Inflammatory macrophage treated with lipopolysaccharide for 1 hour (primary cell): ENCODE measurements at places on chromosomes 7 and 10.

- no peak for DNase-seq
These were observed 10.0 kb downstream of the SLC25A28 start for GRCh38 chr10:99610221-99610620.

- no peak for DNase-seq
These were observed 37.4 kb upstream of the CDK6 start for GRCh38 chr7:92873776-92874175.

DNA sequence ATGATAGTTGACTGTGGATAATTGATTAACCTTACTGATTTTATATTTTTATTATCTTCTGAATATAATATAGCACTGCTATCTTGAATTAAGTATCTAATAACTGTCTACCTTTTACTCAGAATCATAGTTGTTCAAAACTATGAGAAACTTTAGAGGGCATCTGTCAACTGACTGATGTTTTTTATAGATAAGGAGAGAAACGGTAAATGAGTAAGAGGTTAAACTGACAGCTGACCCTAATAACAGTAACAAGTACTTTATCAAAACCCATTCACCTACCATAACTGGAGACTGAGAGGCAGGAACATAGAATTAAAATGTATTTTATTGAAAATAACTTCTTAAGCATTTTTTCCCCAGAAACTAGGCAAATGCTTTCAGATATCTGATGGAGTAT lies 62.2 kb downstream of the CYP51A1 start:
- no peak for DNase-seq

DNA sequence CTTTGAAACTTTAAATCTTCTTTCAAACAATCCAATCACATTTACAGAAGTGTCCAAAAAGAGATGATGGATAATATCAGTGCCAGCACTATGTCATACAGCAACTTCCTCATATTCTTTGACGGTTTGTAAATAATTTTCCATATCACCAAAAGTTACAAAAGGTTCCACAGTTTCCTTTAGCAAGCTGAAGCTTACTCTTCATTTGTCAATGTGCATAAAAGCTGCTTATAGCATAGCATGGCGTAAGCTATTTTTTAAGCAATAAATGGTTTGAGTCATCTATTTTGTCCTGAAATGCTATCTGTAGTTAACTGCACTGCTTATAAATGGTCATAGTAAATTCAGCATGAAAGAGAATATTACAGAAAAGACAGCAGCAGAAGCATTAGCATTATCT lies 95.1 kb downstream of the ETV1 start:
- DNase-seq: peak; percentile 11

- DNase-seq: no peak
These were observed 20.9 kb downstream of the WBP1L start for GRCh38 chr10:102764470-102765161.

DNA sequence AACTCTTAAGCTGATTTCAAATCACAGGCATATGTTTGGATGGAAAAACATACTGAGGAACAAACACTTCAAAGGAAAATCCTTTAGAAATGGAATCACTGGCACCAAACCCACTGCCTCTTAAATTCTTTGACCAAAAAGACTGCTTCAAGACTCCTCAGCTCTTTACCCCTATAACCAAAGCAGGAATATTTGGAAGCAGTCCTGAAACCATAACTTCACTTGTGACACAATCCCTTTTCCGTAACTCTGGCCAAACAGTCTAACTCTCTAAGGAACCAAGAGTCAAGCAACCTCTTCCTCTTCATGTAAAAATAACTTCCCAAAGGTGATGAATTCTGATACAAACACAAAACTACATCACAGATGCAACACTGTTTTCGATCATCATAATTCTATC lies 104.3 kb downstream of the MTERF1 start:
- DNase-seq: no peak

GRCh38 chr10:56596257-56596656 lies 235.2 kb upstream of the ZWINT start:
- no peak for DNase-seq

DNA sequence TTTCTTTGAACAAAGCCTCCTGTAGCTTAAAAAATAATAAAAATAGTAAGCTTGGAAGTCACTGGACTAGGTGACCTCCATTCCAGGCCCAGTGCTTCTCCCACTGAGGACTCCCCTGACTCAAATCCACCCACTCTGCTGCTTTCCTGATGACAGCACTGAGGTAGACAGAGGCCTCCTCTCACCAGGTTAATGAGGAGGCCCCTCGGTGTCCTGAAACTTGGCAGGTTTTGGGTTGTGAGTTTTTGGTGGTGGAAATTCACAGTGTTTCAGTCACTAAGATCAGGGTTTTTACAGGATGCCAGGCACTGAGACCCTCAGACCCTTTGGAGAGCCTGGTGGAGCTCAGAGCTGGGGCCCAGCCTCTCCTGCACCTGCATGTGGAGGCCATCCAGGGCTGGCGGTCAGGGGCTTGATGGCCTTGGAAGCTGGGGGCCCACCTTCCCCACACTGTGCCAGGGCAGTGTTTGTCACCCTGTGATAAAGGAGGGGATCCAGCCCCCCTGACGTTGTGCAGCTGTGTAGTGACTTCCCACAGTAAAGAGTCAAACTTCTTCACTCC lies 19.1 kb downstream of the TSPAN14 start:
- DNase-seq: no peak

DNA sequence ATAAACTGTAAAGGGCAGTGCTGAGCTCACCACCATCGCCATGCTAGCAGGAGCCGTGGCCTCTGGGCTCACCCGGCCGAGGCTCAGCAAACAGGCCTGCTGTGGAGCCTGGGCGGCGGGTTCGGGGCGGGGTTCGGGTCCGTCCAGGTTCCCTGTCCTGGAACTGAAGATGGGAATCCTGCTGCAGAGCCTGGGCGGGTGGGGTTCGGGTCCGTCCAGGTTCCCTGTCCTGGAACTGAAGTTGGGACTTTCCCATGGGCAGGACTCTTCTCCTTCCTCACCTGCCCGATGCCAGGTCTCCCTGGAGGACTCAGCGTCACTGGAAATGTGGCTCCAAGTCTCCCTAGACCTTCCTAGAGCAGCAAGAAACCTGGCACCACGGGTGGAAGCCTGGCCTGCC lies 36.6 kb downstream of the EN2 start:
- no peak for DNase-seq

DNA sequence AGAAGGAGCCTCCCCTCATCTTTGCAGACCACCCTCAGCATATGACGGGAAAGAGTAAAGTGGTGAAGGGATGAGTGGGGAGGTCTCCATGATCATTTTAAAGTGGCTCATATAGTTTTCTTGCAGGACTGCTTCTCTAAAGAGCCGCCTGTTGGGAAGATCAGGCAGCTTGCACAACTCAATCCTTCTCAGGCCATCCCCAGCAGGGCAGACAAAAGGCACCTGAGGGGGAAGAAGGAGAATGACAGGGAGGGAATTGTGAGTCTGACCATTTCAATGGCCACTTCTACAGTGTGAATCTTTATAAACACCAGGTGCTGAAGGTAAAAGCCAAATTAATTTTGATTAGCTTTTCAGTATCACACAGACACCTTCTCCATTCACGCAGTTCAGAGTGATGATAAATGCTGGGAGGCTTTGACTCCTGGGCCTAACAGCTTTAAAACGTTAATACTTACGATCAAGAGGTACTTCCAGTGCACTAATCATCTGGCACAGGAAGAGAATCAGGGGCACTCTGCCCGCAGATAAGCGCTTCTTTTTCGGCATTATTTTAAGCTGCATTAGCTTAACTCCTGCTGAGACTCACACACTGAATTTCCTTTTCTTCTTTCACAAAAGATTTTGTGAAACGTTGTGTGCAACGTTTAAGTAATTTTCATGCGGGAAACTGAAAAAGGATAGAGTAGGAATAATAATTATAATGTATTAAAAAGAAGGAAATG lies 109.5 kb upstream of the LAMB4 start:
- DNase-seq: no peak

GRCh38 chr7:144817001-144817400 lies 18.9 kb downstream of the TPK1 start:
- DNase-seq: no peak

- DNase-seq: peak; percentile 3
These were observed 307.8 kb downstream of the REEP3 start for GRCh38 chr10:63829020-63829419.

DNA sequence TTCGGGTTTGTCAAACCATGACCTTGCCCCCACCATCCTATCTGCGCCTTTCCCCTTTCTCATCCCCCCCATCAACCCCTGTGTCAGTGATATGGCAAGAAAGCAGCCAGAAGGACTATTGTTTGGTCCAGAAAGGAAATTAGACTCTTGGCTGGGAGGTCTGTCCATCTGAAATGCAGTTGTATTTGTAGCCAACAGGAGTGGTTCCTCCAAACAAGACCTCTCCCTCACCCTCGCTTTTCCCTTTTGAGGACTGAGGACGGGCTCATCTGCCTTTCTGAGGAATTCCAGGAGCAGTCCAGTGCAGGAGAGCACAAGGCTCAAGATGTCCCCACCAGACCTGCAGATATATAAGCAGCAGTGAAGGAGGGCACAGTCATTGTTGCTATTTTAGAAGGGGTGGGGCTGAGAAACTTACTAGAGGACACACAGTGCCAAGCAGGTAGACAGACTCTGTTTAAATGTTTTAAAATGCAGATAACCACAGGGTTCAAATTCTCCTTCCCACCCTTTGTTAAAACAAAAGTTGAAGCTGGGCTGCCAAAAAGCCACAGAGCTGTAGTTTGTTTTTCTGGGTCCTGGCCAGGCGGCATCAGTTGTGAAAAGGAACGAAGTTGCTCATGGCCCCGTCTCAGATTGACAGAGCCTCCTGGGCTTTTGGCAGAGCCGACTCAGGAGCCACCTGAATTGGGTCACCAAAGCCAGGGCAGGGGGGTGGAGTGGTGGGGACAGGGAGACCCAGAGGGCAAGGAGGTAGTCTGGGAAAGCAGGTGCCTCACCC lies 37.3 kb downstream of the CYP17A1 start:
- no peak for DNase-seq

DNA sequence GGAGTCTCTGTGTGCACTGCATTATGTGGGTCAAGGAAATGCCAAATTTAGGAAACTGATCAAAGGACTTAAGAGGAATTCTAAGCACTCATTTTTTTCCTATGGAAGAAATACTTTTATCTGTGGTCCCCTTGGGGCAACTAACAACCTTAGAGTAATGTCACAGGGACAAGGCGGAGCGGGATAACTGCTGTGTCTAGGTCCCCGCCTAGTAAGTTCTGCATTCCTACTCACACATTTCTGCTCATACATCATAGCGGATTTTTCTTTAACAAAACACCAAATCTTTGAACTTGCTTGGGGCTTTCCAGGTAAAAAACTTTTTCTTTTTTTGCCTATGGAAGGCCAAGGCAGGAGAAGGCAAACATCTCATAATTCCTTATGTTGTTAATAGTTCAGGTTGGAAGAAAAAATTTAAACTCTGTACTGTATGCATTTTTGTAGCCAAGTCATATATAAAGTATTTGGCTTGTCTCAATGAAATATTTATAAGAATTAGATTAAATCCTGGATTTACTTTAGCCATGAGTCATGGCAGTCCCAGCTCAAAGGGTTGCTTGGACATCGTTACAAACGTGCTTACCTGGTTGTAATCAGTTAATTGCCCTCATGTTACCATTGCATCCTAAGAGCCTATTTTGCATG lies 285.0 kb downstream of the PHTF2 start:
- no peak for DNase-seq

DNA sequence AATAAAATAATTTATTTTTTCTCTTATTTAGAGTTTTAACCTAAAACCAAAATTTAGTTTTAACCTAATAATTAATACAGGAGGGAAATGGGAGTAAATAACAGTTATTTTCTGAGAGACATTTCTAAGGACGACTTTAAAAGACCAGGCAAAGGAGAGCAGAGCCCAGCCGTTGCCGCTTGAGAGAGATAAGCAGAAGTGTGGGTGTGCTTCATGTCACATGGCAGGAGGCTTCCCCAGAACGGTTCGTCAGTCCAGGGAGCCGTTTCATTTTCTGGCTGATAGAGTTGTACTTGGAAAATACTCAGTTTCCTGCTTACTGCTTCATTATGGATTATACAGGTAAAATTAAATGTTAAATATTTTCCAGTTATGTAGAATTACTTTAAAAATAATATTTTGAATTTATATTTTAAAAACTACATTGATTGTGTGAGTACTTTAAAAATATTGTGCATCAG lies 61.4 kb downstream of the ST7 start:
- DNase-seq: peak; percentile 70

DNA sequence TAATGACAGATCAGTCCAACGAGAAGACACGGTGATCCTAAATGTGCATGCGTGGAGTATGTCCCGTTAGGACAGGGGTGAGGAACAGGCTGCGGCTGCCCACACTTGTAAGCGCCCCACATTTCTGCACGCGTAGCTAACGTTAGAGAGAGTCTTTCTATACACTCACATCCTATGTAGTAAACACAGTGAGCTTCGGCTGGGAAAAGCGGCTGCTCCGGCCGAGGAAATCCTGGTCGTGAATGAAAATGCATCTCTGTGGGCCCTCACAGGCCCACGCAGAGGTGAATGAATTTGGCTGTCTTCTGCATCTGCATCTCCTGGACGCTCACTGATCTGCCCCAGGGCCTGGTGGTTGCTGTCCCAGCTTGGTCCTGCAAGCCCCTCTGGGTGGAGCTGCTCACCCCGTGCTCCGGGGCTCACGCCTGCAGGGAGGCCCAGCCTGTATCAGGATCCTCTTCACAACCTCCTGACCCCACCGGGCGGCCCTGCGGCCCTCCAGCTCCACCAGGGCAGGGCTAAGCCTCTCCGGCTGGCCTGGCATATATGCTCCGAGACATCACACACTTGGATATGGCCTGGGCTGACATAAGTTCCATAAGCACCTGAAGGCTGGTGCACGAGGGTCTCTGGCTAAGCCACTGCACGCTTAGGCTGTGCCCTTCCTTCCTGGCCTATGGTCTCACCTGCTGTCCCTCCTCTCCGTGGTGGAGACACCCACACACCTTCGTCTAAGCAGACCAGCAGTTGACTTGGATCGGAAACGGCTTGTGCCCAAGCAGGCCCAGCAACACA lies 117.9 kb upstream of the DIP2C start:
- DNase-seq: no peak

DNA sequence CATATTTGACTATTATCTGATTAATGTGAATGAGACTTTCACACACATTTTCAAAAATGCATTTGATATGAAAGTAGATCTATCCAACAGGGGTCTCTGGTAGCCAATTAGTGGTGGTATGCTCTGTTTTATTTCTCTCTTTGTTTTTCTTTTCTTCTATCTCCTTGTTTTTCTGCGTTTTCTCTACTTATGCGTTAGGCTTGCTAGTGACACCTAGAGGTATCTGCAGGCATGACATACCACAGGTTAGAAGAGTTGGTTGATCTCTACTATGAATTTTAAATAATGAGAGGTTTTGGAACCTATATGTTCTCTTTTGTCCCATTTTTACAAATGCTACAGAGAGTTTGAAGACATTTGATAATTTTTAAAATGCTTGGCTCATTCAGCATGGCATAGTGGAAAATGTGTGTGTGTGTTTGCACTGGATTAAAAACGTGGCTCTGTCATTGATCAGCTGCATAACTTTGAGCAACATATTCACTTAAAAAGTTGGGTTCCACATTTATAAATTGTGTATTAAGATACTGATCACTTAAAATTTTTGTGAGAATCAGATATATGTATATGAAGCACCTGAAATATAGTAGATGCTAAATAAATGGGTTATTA lies 28.1 kb upstream of the PLXDC2 start:
- peak; percentile 32 for DNase-seq
